D721Med (cell line): ENCODE measurements at places on chromosomes 6 and 20.

- no peak for DNase-seq
Observed at GRCh38 chr6:168387426-168387825, 53.6 kb upstream of the SMOC2 start.

DNA sequence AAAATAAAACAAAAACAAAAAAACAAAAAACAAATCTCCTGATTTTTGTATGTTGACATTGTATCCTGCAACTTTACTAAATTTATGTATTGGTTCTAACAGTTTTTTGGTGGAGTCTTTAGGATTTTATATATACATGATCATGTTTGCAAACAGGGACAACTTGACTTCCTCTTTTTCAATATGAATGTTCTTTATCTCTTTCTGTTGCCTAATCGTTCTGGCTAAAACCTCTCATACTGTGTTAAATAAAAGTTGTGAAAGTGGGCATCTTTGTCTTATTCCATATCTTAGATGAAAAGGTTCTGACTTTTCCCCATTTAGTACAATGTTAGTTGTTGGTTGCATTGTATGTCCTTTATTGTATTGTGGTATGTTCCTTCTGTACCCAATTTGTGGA lies 261.7 kb upstream of the NOX3 start:
- no peak for DNase-seq

- no peak for DNase-seq
Observed at GRCh38 chr6:143410859-143411270, 39.6 kb downstream of the ADAT2 start.

- DNase-seq: no peak
Observed at GRCh38 chr6:115882174-115882573, 178.5 kb downstream of the FRK start.

DNA sequence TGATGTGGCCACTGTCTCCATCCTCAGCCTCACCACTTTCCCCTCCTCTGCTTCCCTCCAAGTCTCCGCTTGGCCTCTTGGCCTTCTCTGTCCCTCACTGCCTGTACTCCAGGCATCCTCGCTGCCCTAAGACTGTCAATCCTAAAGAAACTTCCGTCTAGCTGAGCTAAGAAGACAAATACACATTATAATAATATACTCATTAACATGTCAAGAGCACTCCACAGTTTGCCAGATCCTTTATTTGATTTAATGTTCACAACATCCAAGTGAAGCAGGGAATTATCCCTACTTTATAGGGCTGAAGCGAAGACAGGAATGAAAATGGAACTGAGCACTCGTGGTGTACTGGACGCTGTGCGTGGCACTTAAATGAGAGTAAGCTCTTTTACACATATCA lies 72.4 kb upstream of the SLC22A23 start:
- DNase-seq: no peak

- DNase-seq: no peak
Observed at GRCh38 chr20:20699144-20699543, 13.3 kb downstream of the RALGAPA2 start.

- no peak for DNase-seq
Observed at GRCh38 chr6:144316862-144317195, 31.7 kb downstream of the UTRN start.

DNA sequence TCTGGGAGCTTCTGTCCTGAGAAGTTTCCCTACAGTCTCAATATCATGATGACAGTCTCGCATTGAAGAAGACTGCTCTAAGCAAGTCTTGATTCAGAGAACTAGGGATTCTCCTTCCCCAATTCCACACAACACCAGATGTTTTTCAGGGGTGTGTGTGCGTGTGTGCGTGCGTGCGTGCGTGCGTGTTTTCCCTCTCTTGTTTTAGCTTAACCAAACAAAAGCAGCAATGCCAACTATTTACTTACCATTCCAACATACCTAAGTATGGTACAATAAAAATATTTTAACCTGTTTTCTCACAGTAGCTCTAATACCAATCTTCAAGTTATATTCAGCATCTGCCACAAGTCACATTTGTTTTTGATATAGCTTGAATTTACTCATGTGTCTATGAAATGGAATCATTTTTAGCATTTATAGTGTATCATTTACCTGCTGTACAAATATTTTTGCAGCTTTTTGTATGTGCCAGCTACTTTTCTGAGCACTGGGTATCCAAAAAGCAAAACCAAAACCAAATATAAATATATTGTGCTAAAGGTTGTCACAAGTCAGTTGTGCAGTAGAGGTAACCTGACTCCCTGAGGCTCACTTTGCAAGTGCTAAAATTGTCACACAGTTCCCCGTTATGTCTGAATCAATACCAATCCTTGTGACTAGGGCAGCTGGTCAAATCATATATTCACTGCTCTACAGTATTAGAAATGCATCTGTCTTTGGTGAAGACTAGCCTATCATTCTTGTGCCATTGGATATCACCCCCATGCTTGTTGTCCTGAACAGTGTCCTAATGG lies 21.7 kb upstream of the MYLIP start:
- no peak for DNase-seq

- DNase-seq: no peak
Observed at GRCh38 chr20:40583205-40583604, 105.8 kb downstream of the MAFB start.

DNA sequence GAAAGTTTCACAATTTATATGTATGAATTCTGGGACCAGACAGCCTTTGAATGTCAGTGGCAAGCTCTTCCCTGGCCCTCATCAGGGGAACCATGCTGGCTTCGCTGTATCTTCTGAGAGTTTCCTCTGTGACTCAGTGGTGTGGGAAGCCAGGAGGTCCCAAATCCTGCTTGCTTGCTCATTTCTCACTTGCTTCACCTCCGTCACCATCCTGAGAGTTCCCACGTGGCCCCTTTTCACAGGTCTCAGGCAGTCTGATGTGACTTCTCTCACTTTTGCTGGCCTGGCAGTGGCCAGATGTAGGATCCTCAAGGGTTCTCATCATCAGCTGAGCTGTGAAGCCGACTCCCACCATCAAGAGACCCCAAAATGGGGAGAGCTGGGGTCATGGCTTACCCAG lies 28.4 kb upstream of the RIN2 start:
- DNase-seq: no peak

GRCh38 chr20:14223806-14224205 lies 113.6 kb downstream of the FLRT3 start:
- DNase-seq: no peak

DNA sequence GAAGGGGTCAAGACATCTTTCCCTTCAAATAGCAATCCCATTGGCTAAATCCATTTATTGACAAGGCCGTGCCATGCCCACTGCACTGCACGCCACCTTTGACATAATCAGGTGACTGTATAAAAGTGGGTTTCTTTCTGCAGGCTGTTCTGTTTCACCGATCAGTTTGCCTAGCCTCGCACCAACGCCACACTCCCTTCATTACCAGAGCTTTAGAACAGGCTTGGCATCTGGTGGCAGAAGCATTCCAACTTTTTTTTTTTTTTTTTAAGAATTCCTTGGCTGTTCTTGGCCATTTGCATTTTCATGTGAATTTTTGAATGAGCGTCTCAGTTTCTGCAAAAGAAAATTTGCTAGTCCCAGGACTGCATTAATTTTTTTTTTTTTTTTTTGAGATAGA lies 78.1 kb downstream of the PPP1R3G start:
- DNase-seq: no peak

DNA sequence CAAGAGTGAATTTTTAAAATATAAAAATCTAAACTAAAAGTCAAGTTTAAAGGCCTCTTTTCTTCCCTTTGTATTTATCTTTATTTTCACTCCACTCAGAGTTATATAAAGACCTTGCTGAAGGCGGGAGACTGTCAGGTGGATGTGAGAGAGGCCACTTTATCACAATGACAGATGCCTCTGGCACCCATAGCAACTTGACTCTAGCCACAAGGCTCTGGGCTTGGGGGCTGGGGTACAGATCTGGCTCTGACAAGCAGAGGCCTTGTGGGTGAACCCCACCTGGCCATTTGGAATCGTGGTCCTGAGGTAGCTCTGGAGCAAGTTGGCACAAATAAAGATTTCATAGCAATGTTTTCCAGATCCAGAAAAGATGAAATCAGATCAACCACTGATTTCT lies 417.2 kb downstream of the RFPL4B start:
- DNase-seq: no peak
